ENCODE measurements at places on chromosomes 3 and 15.

GRCh38 chr3:172147113-172147818 lies 107.9 kb downstream of the FNDC3B start:
- no peak for DNase-seq

GRCh38 chr3:180383332-180384020 lies 218.5 kb upstream of the TTC14 start:
- no peak for DNase-seq

DNA sequence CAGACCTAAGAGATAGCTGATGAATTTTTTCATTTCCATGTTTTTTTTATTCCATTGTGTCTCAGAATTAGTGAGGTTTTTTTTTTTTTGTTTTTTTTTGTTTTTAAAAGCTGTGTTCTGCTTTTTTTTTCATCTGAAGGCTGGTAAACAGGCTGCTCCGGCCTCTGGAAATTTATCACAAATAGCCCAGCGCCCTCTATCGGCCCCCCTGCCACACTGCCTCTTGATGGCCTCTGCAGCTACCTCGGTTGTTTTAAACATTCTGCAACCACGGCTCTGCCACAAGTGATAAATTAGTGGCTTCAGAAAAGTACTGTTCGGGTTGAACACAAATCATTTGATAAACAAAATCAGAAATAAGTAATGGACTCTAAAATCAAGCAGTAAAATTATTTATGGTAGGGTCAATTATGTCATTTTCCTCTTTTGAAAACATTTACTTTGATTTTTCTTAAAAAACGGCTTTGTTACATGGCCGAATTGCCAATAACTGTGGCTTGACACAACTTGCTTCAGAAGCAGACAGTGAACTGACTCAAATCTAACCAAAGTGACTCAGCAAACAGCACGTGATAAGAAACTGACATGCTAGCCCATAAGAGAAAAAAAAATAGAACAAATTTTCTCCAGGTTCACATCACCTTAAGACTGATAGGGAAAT lies 87.8 kb downstream of the RSL24D1 start:
- DNase-seq = no peak

DNA sequence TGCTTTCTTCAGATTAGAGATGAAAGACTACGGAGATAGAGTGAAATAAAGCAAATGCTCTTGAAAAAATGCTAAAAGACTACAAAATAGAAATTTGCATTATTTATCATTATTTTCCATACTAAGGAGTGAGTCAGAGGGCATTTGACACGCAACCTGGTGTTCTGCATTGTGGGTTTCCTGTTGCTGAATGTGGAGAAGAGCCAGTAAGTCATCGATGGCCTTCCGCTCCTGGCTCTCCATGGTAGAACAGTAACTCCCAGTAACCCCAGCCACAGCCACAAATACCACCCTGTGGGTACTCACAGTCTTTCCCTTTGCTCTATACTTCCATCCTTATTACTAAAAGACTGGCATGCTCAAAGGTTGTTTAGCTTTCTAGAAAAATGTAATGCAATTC lies 61.5 kb downstream of the CGGBP1 start:
- no peak for DNase-seq

- no peak for DNase-seq
These were observed 12.1 kb upstream of the LIMD1 start for GRCh38 chr3:45582430-45582829.

DNA sequence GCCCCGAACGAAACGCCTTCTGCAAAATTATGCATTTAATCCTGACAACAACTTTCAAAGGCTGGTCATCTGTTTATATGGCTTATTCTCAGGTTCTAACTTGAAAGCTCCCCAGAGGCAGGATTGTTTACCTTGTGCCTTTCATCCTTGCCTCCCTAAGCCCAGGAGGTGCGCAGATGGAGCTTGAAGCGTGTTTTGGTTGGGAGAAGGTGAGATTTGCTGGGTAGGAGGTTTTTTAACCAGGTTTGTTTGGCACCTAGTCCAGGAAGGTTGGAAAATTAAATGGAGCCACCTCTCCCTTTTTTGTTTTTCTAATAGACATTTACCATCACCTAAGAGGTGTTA lies 675 bp downstream of the TSEN2 start:
- no peak for DNase-seq

GRCh38 chr3:21505711-21506460 lies 245.1 kb downstream of the ZNF385D start:
- no peak for DNase-seq

DNA sequence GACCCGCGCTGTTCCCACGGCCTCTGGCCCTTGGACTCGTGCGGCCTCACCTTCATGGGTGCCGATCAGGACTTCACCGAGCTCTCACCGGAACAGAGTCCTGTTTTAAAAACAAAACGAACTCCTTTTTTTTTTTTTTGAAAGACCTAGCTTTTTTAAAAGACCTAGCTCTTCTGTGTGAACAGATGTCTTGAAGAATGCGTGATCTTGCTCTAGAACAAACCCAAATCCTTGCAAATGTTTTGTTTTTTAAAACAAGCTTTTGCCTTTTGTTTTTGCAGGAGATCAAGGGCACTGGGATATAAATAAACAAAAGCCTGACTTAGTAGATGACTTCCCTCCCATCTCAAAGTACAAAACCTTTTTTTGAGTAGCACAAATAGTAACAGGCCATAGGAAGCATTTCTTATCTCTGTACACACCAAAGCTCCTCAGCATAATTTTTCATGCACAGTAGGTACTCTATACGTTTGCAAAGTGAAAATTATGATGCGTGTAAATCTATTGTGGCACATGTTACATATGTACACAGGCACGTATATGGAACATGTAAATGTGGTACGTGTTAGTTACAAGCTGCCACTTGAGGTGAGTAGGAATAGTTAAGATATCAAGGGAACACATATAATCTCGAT lies 1.1 kb upstream of the MSL2 start:
- no peak for DNase-seq

DNA sequence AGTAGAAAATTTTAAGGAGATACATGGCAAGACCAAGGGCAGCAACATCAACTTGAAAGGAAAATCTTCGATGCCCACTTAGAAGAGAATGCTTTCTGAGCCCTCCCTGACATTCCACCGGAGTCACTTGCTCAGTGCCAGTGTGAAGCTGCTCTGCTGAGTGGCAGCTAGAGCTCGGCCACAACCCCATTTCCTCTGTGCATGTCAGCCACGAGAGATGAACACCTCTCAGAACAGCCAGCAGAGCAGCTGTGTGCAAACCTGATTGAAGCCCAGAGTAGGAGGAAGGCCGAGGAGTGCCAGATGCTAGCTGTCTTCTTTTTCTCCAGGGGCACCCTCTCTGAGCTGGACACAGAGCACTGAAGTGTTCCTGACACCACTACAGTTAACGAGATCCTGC lies 12.2 kb downstream of the TARS3 start:
- no peak for DNase-seq

DNA sequence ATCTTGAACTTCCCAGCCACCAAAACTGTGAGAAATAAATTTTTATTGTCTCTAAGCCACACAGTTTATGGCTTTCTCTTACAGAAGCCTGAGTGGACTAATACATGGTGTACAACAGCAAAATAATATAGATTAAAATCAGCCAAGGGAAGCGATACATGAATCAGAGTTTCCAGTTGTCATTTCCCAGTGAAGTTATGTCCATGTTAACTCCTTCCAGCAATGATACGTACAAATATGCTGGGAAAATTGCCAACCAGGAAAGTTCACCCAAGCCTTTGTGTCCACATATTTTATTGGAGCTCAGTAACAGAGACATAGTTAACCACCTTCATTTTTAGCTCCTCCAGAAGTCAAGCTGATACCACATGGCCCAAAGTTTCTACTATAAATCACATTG lies 280.9 kb upstream of the KCNMB2 start:
- DNase-seq = no peak

All from cortex of kidney (tissue), 1 donor.